GM13976 (cell line): ENCODE measurements at places on chromosomes 5 and 9.

- no peak for DNase-seq
Measured at GRCh38 chr5:132354381-132355139, 14.9 kb upstream of the SLC22A5 start.

GRCh38 chr5:40823459-40823858 lies 11.6 kb downstream of the RPL37 start:
- DNase-seq: no peak

DNA sequence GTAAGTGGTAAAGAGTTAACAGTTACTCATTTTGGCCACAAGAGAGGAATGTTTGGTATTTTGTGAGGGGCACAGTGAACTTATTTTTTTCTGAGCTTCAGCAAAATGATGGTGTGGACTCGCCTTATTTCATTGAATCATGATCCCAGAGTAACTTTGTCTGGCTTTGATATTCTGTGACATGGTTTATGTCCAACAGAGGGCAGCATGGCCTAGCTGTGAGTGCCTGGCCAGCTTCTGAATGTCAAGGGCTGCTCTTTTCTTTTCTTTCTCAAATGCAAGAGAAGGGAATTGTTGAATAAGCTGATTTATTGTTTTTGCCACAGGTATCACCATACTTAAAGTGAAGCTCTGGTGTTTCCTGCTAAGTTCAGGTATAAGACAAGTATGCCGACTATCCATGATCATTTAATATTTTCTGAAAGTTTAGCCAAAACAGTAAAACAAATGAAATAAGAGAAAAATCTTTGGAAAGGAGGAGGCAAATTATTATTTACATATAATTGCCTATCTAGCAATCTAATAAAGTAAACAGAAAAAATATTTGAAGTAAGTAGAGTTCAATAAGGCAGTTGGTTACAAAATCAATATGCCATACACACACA lies 31.7 kb downstream of the MRPL22 start:
- DNase-seq: no peak

DNA sequence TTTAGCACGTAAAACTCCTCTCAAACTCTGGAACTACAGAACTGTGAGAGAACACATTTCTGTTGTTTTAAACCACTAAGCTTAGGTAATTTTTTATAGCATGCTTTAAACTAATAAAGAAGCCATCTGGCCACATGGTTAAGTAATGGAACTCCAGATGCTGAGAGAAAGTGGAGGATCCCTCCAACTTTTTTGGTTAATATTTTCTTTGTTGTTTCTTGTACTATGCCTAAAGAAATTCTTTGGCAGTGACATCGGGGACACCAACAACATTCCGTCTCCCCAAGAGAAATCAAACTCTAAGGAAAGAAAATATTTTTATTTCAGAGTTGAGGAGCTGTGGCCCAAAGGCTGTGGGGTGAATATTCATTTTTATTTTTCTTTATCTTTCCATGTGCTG lies 734.8 kb upstream of the CDH9 start:
- DNase-seq: no peak
